ENCODE measurements at places on chromosomes 1 and 21.

- peak; percentile 55 for DNase-seq
Observed at GRCh38 chr1:20216574-20216973, 30.3 kb upstream of the PLA2G2C start.

- no peak for DNase-seq
Observed at GRCh38 chr1:46675549-46676314, 4.1 kb downstream of the TEX38 start.

DNA sequence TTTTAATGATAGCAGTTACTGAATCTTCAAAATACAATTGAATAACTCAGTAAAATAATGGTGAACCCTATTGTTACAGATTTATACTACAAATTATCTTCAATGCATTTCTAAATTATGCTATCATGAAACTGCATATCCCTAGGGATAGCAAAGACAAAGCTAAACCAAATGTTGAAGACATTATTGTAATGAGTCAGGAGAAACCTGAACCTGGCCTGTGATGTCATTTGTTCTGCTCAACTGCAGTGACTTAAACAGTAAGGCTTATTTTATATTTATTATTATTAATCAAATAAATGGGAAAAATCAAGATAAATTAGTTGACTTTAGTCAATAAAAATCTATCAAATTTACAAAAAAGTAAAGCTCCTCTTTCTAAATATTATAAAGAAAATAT, 100.3 kb downstream of the UCHL5 start:
- DNase-seq, result peak; percentile 56

DNA sequence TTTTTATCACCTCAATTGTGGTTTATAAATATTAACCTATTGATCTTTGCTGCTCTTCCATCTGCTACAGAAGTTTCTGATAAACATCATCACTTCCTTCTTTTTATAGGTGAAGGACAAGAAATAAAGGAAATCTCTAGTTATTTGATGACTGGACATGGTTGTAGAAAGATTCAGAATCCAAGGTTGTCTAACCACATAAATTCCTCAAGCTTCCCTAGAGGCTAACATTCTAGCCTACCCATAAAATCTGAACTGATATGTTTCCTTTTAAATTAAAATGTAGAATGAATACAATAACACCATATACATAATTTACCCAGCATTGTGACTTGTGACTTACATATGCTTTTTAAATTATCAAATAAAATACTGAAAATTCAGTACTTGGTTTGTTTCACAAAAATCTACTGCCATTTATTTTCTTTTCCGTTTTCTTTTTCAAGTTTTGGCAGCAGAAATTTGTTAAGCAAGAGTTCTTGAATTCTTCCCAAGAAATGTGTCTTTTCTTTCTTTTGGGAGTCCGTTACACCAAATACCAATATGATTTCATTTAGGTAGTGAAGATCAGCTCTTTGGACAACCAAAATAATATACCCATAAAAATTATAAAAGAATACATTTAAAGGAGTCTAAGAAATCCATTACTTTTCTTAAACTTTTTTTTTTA, 513.2 kb upstream of the ADGRL2 start:
- DNase-seq, result no peak

DNA sequence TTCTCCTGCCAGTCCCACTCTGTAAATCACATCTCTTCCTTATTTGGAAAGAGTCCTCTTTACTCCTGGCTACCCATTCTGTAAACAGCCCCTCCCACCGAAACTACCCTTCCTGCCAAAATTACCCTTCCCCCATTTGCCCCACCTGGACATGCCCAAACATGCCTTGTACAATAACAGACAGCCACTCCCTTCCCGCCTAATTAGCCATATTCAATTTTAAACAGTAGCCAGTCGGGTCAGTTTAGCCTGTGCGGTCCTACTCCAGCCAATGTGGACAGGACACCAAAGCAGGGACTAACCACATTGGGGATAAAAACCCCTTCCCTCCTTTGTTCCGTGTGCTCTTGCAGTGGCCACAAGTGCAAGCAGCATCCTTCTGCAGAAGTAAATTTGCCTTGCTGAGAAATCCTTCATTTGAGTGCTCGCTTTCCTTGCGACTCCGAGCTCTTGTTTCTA, 56.3 kb upstream of the MAP10 start:
- DNase-seq, result no peak

GRCh38 chr1:68974447-68974846, 477.6 kb upstream of the DEPDC1 start:
- DNase-seq, result no peak

GRCh38 chr1:28314547-28314941, 14.3 kb upstream of the MED18 start:
- peak; percentile 76 for DNase-seq

DNA sequence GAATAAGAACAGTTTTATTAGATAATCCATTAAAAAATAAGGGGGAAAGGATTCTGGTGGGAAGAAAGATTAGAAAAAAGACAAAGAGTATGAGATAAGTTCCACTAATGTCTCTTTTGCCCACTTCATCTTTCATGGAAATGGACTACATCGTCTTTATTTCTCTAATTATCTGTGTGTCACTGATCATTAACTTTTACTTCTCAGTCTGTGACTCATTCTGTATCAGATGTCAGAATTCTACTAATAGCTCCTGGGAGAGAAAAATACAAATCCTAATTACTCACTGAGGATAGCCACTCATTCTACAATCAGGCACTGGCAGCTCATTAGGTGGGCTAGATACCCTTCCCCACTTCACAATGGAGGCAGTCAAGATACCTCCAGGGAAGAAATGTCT, 41.7 kb downstream of the ILDR2 start:
- DNase-seq, result no peak

DNA sequence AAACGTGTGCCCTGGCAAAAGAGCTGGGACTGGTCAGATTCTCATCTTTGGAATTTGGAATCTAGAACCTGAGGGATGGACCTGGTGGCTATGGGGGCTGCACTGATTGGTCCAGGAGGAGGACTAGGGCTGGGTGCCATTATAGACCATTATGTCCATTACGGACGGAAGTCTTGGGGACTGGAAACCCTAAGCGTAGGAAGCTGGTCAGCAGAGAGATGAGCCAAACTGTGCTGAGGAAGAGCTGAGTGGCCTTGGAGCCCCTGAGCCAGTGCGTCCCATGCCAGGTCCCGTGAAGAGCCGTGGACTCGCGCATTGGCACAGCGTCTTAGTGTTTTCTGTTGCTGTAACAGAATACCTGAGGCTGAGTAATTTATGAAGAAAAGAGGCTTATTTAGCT, 10.0 kb downstream of the MRAP start:
- DNase-seq, result no peak

- DNase-seq, result no peak
Observed at GRCh38 chr21:43726686-43727518, 8.0 kb downstream of the PDXK start.

GRCh38 chr21:31874812-31875212, 2.0 kb downstream of the HUNK start:
- no peak for DNase-seq

- DNase-seq, result no peak
Observed at GRCh38 chr1:100184536-100184935, 6.5 kb upstream of the LRRC39 start.

GRCh38 chr1:235108876-235109275, 19.8 kb downstream of the TOMM20 start:
- DNase-seq, result no peak

- DNase-seq, result no peak
Observed at GRCh38 chr1:234776256-234776875, 166.4 kb upstream of the IRF2BP2 start.

GRCh38 chr1:192160196-192160595, 1.9 kb downstream of the RGS18 start:
- DNase-seq, result no peak

GRCh38 chr1:88998716-88999115, 6.3 kb upstream of the KYAT3 start:
- peak; percentile 75 for DNase-seq

- DNase-seq, result peak; percentile 94
Observed at GRCh38 chr1:197787056-197787455, 11.8 kb upstream of the DENND1B start.

DNA sequence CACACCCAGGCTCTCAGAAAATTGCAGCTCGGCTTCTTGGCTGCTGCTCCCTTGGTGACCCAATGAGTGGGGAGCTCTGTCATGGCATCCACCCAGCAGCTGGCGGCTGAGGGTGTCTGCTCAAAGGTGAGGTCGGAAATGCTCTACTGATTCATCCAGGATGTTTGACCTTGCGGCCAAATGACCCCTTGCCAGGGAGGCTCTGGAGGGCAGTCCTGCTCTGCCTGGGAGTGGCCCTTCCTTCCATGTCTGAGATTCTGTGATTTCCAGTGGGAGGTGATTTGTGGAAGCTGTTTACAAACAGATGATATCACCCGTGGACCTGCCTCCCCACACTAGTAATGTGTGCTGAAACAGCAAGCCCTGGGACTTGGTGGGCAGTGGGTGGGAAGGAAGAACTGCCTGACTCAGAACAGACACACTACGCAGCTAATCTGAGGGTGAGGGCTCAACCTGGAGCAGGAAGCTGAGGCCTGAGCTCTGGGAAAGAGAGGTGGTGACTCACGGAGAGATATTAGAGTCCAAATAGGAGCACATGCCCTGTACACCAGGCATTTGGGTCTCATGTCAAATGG, 3.0 kb downstream of the CRCT1 start:
- peak; percentile 91 for DNase-seq

DNA sequence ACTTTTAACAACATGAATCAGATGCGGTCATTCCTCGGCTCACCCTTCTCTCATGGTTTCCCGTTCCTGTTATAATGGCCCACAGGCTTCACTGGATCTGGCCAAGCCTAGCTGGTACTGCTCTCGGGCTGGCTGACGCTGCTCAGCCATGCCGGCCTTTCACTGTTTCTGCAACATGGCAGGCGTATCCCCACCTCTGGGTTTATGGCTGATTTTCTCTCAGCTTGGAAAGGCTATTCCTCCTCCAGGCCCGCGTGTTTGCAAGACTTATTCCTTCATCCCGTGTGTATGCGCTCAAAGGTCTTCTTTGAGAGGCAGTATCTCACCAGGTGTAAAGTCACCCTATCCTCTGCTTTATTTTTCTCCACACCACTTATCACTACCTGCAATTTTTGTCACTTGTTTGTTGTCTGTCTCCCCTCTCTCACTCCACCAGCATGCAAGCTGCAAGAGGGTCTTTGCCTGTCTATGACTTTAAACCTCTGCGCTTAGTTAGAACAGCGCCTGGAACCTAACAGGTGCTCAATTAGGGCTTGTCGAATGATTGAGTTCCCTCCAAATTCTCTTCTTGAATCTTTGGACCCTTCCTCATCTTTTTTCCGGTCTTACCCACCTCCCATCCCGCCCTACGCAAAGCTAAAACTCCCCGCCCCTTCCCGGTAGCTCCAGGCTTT, 491 bp upstream of the RAP1A start:
- no peak for DNase-seq

DNA sequence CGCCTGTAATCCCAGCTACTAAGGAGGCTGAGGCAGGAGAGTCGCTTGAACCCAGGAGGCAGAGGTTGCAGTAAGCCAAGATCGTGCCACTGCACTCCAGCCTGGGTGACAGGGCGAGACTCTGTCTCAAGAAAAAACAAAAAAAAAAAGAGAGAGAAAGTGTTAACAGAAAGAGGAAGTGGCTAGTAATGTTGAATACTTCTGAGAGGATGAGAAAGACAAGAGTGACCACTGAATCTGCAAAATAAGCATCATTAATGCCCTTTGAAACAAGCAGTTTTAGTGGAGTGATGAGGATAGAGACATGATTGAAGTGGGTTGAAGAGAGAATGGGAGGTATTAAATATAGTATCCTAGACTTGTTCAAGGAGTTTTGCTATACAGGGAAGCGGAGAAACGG, 11.7 kb downstream of the MPZ start:
- DNase-seq, result no peak

DNA sequence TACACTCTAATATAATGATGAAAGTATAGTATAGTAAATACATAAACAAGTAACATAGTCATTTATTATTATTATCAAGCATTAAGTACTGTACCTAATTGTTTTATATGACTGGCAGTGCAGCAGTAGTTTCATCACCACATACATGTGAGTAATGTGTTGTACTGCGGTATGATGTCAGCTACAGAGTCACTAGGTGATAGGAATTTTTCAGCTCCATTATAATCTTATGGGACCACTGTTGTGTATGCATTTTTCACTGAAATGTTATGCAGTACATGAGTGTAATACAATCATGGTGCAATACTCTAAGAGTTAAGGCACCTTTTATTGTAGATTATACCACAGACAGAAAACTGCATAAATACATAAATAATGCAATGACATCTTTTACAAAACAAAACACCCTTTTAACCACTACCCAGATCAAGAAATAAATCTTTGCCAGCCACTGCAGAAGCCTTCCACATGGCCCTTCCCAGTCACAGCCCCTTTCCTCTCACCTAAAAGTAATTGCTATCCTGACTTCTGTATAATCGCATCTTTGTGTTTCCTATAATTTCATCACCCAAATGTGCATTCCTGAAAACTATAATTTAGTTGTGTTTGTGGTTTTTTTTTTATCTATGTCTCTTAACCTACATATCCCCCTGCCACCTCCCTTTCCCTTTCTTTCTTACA, 16.3 kb downstream of the ABCD3 start:
- DNase-seq, result peak; percentile 64

- no peak for DNase-seq
Observed at GRCh38 chr1:9900142-9901043, 9.7 kb downstream of the CTNNBIP1 start.

DNA sequence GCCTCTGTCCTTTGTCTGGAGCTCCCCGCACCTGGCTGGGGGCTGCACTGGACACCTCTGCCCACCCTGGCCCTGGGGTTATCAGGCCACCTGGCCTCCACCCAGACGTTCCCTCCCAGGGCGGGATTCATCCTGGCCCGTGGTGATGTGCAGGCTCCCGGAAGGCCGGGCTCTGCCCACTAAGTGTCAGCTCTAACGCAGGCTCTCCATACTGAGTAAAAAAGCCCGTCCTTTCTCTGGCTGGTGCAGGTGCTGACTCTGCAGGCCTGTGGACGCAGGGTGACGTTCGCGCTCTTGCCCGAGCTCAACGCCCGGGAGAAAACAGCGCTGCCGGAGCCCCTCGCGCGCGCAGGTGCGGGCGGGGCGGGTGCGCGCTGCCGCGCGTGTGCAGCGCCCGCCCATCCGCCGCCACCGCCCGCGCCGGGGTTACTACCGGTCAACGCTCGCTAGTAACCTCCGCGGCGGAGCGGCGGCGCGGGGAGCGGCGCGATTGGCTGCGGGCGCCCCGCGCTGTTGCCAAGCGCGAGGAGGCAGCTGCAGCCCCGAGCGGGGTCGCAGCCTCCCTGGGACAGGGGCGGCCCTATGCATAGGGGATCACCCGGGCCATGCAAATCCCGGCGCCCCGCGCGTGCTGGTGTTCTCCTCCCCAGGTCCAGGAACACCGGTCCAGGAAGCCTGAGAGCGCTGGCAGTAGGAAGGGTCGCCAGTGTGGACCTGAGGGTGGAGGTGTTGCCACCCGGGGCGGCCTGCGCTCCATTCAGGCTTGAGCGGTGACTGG, 15.7 kb downstream of the ABCG1 start:
- DNase-seq, result peak; percentile 61
